Osteoblast (primary cell): ENCODE measurements at places on chromosomes 3 and 15.
A peak's percentile ranks its signal among the peaks of the same experiment; 100 is the strongest.

- DNase-seq = no peak
These were observed 22.3 kb downstream of the RPLP1 start for GRCh38 chr15:69474846-69475455.

DNA sequence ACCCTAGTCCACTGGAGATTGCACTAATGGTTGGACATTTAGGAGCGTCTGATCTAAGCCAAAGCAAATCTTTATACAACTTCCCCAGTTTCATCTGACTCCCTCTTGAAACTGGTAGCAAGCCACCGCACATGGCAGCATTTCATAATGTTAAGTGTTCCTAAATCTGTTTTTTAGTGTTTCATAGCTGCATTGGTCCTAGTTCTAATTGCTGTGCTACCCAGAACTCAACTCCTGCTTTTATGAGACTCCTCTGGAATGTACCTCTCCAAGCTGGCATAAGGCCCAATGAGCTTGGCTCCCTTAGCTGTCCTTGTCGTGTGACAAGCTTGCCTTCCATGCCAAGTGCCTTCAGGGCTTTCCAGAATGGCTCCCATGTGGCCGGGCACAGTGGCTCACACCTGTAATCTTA, 65.3 kb upstream of the FLNB start:
- DNase-seq = no peak

GRCh38 chr15:82986442-82986780, 401 bp downstream of the RAMAC start:
- peak; percentile 81 for DNase-seq

DNA sequence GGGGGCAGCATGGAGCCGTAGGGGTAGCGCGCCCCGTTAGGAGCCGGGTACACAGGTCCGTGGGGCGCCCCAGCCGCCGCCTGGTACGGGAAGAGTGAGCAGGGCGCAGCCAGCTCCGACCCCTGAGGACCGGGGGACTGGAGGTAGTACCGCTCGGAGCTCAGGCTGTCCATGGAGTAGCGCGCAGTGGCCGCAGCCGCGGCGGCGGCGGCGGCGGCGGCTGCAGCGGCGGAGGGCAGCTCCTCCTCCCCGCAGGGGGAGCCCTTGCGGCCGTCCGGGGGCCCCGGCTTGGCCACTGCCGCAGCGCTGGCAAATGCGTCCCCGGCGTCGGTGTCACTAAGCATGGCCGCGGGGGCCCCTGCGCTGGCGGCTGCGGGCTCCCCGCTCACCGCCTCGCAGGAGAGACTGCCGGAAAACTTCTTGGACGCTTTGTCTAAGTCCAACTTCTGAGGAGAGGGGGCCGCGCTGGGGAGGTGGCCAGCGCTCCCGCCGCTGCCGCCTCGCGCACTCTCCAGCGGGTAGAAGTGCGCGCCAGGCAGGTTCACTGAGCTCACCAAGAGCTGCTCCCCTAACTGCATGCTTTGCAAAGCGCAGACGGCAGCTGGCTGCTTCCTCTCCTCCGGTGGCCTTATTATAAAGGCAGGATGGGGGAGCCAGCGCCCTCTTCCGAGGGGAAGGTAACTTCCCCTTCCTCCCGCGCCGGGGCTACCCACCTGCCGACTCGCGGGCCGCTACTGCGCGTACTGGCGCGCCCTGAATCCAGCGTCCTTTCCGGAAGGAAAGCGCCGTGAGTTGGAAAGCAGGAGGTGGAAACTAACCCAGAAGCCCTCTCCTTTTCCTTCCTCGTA, at the start of gene EOMES:
TSS of gene EOMES (minus strand) at position 607 of the 848 bp plus-strand sequence. CDS start at position 578, 29 bp downstream.
- DNase-seq = peak; percentile 93

- no peak for DNase-seq
These were observed 400.9 kb downstream of the TBL1XR1 start for GRCh38 chr3:176796371-176796770.

- DNase-seq = peak; percentile 31
These were observed 997.2 kb downstream of the TUSC7 start for GRCh38 chr3:117706756-117707155.
